Astrocyte of the spinal cord (primary cell): ENCODE measurements at places on chromosomes 13 and 19.
A peak's percentile ranks its signal among the peaks of the same experiment; 100 is the strongest.

DNA sequence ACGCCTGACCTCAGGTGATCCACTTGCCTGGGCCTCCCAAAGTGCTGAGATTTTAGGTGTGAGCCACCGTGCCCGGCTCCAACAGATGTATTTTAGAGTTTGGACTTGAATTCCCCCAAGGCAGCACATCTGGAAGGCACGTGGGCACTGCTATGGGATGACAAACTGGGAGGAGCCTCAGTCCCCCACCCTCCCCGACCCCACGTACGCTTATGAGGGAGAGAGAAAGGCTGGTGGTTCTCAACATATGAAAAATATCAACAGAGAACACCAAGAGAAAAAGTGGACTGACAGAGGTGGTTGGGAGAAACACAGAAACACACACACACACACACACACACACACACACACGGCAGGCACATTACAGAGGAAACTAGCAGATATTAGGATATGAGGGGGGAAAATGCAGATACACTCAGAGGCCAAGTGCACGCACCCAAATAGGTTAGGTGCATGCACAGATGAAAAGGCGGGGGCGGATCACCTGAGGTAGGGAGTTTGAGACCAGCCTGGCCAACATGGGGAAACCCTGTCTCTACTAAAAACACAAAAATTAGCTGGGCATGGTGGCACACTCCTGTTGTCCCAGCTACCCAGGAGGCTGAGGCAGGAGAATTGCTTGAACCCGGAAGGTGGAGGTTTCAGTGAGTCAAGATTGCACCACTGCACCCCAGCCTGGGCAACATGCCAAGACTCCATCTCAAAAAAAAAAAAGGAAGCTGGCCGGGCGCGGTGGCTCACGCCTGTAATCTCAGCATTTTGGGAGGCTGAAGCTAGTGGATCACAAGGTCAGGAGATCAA, 3.2 kb downstream of the STX10 start:
- DNase-seq, result no peak

DNA sequence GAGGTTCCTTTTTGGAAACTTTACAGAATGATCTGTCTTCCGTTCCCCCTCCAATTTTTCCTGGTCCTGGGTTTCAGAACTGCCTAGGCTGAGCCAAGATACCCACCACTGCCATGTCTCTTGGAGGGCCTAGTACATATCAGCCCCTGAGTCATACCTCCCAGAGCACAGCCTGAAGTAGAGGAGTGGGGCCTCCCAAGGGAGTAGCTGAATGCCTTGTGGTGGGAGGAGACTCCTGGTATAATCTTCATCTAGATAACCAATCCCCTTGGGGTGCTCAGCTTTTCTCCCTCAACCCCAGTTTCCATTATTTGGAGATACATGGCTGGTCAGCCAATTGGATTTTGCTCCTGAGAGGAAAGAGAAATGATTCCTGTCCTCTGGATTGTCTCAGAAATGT, 30.3 kb downstream of the ZNF763 start:
- DNase-seq, result no peak

- no peak for DNase-seq
These were observed 54.9 kb downstream of the AP1M1 start for GRCh38 chr19:16252459-16253205.

GRCh38 chr13:93775507-93776108, 549.0 kb downstream of the GPC6 start:
- peak; percentile 78 for DNase-seq

- DNase-seq, result peak; percentile 60
These were observed 12.5 kb downstream of the ZNF611 start for GRCh38 chr19:52722062-52723003.

DNA sequence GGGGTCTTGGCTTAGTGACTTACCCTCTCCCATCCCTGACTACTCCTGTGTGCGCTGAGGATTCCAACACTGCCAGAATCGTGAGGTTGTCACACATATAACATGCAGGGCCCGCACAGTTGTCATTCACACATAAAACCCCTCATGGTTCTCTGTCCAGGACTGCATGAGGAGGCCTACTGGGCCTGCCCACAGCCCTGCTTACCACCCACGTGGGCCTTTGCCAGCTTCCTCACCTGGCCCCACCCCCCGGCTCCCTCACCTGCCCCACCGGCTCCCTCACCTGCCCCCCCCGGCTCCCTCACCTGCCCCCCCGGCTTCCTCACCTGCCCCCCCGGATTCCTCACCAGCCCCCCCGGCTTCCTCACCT, 197.2 kb downstream of the TEX29 start:
- DNase-seq, result no peak

DNA sequence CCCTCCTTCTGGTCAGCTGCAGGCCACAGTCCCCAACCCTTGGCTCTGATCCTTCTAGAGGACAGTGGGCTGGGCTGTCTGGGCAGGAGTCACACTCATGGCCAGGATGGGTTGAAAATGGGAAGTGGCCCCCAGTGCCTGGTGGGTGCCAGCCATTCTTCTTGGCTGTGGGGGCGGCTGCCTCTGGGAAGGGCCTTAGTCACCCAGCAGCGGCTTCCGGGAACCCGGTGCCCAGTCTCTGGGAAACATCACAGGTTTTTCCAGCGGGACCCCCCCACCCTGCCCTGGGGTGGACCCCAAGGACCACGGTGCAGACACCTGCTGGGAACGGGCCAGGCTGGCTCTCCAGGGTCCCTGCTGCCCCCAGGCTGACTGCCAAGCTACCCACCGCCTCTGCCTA, 27.3 kb upstream of the SLC7A10 start:
- no peak for DNase-seq

DNA sequence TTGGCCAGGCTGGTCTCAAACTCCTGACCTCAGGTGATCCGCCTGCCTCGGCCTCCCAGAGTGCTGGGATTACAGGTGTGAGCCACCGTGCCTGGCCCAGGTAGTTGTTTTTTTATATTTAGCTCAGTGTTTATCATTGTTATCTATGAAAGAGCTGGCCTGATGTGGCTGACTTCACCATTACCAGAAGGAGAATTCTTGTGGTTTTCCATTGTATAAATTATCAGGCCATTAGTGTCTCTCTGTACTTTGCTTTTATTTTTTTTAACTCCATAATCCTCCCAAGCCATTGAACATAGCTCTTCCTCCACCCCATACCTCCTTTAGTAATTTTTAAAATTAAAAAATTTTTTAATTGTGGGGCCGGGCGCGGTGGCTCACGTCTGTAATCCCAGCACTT, 24.2 kb downstream of the CERS4 start:
- DNase-seq, result no peak

DNA sequence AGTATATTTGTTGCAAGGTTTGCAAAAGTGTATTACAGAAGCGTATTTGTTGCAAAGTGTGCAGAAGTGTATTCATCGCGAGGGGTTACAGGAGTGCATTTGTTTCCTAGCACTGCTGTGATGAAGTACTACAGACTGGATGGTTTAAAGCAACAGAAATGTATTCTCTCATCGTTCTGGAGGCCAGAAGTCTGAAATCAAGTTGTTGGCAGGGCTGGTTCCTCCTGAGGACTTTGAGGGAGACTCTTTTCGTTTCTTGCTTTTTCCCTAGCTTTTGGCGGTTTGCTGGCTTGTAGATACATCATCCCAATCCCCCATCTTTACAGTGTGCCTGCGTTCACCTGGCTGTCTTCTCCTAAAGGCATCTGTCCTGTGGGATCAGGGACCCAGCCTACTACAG, 127.9 kb upstream of the USP29 start:
- DNase-seq, result no peak

- DNase-seq, result no peak
These were observed 108.5 kb downstream of the STK24 start for GRCh38 chr13:98468361-98468760.

DNA sequence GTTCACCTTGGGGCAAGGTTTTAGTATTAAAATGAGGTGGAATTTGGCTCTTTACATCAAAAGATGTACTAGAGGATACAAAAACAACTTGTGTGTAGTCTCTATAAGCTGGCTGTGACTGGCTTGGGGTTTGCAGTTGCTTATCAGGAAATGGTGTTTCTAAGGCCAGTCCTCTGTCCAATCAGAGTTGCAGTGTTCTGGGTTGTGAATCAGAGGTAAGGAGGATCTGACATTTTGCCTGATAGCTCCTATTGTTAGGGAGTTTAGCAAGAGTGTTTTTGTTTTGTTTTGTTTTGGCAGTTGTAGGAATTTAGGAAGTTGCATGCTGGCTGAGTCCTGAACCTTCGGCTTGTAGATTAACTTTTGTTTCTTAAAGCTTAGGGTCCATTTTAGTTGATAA, 20.1 kb upstream of the ESD start:
- no peak for DNase-seq

DNA sequence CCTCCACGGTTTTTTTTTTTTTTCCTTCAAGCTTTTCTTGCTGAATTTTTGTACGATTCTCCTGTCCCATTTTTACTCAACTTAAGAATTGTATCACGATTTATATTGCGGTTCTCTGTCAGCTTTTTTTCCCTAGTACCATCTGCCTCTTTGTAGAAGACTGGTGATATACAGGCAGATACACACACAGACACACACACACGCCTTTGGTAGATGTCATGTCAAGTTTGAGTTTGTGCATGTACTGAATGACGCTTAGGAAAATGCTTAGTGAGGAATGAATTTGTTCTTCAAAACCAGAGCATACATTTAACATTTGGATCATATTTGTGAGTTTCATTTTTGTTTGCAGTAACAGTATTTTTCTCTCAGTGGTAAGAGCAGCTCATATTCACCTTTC, 82.0 kb upstream of the MBNL2 start:
- DNase-seq, result no peak

- DNase-seq, result no peak
These were observed 32.9 kb downstream of the NAXD start for GRCh38 chr13:110648146-110648819.

- DNase-seq, result no peak
These were observed 5.3 kb downstream of the ARHGEF7 start for GRCh38 chr13:111120422-111120821.

- no peak for DNase-seq
These were observed 690 bp upstream of the B3GNT8 start for GRCh38 chr19:41427647-41428480.

- DNase-seq, result no peak
These were observed 24.3 kb upstream of the SHFL start for GRCh38 chr19:10061717-10062310.

GRCh38 chr13:97275776-97276501, 53.8 kb downstream of the MBNL2 start:
- no peak for DNase-seq

- peak; percentile 74 for DNase-seq
These were observed 19.2 kb downstream of the GPX4 start for GRCh38 chr19:1122972-1123363.

DNA sequence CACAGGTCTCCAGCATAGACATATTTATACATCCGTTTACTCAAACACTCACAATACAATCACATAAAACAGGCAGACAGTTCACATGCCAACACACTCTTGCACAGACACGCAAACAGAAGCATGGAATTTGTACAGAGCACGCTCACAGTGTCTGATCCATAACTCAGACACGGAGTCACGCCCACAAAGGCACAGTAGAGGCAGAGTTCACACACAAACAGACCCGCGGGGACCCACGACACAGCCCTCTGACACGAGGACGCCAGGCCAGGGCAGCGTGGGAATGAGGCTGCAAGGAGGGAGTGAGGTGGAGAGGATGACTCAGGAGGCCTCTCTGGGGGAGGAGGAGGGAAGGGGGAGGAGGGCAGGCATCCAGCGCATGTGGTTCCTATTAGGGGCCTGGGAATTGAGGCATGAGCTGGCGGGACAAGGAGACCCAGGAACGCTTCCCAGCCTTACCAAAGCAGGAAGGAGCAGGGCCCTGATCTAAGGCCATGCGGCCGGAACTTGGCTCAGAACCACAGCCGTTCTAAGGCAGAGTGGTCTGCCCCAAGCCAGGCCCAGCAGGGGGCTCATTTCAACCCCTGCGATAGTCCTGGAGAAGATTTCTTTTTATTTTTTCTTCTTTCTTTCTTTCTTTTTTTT, 9.1 kb upstream of the OLFM2 start:
- peak; percentile 99 for DNase-seq

DNA sequence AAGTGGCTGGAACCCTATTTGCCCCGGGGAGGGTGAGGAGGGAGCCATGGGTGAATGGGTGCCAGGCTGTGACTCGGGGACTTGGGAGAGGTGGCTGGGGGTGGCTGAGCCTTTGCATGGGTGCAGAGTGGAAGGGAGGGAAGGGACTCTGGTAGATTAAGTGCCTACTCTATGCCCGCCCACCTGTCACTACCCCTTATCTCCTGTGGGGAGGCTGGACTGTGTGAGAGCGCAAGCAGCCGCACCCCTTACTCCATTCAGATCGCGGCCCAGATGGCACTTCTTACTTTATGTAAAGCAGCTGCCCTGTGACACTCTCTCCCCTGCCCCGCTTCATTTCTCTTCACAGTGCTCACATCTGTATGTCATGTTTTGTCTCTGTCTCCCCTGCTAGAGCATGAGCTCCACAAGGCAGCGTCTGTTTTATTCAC, 2.9 kb downstream of the KASH5 start:
- no peak for DNase-seq

DNA sequence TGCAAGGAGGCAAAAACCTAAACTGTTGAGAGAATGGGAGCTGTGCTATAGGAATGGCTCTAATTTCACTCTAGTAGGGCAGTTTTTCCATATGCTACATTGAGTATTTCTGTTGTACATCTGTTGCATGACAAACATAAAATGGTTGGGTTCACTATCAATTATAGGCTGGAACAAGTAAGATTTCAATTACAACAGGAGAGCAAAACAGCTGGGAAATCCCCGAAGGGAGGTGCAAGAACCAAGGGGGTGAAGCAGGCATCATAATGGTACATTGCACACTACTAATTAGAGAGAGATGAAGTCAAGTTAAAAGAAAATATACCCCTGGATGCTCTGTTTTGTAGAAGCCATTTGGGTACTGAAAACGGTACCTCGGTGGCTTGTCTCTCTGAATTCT, 389.5 kb downstream of the PCDH9 start:
- no peak for DNase-seq

DNA sequence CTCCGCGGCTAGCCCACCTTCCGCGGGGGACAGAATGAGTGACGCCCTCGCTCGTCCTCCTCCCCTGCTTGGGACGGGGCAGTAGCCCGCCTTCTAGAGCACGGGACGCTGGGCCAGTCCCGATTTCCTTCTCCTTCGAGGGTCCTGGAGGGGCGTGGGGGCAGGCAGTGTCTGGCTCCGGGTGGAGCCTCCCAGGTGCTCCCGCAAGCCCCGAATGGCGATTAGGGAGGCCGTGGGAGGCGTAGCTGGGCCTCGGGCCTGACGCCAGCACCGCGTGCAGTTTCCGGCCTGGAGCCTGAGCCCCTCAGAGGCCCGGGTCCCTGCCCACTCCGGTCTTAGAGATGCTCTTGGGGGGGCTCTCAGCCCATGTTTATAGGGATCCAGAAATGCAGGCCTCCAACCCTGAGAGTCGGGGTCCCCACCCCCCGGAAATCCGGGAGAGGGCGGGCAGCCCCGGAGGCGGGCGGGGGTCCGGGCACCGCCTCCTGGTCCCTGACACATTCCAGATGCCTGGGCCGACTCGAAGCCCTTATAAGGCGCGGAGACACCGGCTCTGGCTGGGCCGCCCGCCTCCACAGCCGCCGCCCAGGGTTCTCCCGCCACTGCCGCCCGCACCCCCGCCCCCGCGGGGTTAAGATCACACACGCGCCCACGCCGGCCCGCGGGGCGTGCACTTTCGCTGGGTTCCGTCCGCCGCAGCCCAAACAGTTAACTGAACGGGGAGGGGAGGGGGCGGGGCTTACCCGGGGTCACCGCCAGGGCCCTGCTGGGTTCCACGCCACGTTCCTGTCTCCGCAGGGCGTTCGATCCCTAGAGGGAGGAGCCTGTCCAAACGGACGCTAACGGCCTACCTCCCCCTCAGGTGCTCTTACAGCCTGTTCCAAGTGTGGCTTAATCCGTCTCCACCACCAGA, 1.5 kb downstream of the MYADM start:
- peak; percentile 94 for DNase-seq

- DNase-seq, result no peak
These were observed 245.5 kb downstream of the TDRD3 start for GRCh38 chr13:60642552-60642951.
